K562 (cell line): ENCODE measurements at places on chromosomes 7 and 10.

DNA sequence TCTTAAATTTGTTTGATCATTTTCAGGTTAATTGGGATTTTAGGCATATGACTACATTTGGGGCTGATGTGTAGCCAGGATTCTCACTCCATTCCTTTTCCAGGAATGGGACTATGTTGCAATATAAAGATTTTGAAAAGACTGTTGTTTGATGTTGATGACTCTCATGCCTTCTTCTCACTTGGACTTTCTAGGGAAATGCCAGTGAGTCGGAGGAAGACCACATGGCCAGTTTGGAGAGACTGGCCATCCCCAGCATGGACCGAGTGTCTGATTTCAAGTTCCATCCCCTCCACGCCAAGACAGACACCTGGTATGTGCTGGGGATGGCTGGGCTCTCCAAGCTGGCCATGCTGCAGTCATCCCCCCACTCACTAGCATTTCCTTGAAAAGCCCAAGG is 5.5 kb downstream of the IGFBP3 start:
- no peak for DNase-seq

DNA sequence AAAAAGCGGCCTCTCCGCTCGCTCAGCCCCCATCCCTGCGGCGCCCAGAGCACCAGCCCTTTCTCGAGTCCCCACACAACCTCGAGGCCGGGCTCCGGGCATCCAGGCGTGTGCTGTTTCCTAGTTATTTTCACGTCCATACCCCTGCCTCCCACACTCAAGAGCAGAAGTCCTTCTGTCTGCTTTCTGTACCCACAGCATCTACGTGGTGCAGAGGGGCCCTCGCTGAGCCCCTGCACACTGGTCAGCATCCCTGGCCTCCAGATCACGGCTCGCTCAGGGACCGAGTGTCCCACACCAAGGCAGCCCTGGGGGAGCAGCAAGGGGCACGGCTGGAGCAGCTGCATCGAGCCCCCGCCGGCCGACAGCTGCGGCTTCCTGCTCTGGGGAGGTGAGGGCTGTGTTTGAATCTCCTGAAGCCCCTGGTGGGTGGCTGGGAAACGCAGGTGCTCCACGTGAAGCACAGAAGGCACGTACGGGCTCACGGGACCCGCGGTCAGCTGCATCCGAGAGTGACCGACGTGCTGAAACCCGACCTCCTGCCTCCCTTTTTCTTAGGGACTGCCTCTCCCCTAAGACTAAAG is 333.1 kb downstream of the DNAJB6 start:
- no peak for DNase-seq

DNA sequence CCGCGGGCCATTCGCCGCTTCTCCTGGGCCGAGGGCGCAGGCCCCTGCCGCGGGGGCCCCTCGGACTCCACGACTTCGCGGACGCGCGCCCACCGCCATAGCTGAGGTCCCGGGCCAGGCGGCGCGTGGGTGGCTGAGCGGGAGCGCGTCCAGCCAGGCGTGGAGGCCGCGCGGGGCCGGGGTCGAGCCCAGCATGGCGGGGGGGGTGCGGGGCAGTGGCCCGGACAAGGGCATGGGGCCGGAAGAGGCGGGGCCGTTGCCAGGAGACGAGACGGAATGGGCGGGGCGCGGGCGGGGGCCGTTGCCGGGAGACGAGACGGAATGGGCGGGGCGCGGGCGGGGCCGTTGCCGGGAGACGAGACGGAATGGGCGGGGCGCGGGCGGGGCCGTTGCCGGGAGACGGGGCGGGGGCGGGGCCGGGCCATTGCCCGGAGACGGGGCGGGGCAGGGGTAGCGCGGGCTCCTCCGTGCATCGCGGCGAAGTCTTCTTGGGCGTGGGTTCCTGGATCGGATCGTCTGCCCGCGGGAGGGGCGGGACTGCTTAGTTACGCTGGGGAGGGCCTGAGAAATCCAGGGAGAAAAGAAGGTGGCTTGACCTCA is 14.8 kb downstream of the ADAM8 start:
- peak; percentile 87 for DNase-seq

DNA sequence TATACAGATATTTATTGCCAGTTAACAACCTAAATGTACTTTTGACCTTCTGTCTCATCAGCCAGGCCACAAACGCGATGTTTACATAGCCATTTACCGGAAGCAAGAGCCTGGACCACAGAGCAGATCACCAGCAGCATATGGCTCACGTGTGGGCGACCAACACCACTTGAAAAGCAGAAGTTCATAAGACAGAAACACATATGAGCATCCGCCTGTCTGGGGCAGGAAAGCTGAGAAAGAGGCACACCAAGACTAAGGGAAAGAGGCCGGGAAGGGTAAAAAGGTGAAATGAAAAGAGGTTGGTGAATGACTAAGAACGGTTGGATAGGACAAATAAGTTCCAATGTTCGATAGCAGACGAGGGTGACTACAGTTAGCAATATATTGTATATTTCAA is 1.3 kb downstream of the ABCB1 start:
- DNase-seq = no peak

- DNase-seq = no peak
These were observed 44.3 kb downstream of the HOXA1 start for GRCh38 chr7:27051451-27051850.

- DNase-seq = no peak
These were observed 54.1 kb downstream of the LAMB1 start for GRCh38 chr7:107948645-107949442.

DNA sequence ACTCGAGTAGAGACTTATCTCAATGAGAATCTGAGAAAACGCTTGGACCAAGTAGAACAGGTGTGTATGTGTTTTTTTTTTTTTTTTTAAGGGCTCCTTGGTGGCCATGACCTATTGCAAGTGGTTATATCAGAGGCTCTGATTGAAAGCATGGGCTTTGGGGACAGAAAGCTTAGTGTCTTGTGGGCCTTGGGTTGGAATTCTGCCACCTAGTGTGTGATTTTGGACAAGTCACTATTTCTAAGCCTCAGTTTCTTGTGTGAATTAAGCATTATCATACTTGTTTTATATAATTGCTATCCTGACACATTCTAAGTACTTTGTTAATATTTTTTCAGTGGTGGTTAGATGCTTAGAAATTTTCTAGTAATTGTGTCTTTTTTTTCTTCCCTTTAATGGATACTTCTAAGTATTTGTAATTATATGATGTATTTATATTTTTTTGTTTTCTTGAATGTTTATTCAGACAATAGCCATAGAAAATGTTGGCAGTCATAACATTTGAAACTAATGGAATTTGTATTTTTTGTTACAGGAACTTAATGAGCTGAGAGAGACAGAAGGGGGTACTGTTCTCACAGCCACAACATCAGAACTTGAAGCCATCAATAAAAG is 33.1 kb downstream of the SMC3 start:
- peak; percentile 62 for DNase-seq

DNA sequence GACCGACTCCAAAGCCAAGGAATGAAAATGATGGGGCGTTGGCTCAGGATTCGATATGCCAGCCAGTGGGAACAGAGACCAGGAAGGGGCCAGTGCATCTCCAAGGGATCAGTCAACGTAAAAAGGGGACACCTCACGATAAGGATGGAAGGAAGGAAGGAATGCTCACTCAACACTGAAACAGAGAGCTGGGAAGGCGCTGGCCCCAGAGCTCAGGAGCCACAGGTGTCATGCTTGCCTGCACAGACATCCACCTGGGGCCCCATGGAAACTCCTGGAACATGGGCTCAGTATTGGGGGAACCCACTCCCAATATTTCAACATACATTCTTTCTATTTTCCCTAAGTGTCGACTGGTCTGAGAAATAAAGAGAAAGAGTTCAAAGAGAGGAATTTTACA is 5.3 kb downstream of the MMRN2 start:
- no peak for DNase-seq

DNA sequence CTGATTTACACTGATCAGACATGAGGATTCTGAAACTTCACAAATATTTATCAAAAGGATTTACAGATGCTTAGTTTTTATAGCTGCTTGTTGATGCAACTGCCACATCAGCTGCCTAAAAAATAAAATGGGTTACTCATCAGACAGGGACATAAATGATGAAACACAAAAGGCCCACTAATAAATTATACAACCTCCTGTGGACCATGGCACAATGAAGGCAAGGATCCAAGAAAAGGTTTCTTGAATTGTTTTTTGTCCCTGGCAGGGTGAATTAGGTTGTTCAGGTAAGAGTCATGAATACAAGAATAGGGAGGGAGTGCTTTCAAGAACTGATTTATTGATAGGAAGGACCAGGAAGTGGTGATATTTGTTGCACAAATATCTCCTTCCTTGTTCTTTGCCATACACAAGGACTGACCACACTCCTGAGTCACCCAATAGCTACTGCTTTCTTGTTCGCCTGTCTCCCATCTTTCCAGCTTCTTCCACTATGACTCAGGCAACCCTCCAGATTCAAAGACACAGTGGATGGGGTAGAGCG is 234.5 kb downstream of the AHR start:
- DNase-seq = no peak
